ENCODE measurements at places on chromosomes 3 and 15.

- no peak for DNase-seq
Measured at GRCh38 chr3:110323349-110323748, 748.3 kb upstream of the NECTIN3 start.

GRCh38 chr3:48240000-48240963 is 622 bp upstream of the ZNF589 start:
- no peak for DNase-seq

DNA sequence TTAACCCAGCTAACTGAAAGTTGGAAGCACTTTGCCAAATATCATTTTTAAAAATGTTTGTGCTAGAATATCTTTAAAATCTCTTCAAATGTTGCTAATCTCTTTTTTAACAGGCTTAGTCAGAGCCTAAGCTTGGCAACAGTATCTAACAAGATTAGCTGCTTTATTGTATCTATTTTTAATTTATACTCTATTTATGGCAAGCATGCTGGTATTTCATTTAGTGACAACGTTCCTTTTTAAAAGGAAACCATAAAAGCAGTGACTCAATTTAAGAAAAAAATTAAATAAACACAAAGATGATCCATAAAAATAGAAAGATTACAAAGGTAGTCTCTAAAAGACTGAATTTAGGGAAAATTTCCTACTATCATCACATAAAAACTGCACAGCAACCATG is 40.5 kb downstream of the SLC12A6 start:
- peak; percentile 32 for DNase-seq

DNA sequence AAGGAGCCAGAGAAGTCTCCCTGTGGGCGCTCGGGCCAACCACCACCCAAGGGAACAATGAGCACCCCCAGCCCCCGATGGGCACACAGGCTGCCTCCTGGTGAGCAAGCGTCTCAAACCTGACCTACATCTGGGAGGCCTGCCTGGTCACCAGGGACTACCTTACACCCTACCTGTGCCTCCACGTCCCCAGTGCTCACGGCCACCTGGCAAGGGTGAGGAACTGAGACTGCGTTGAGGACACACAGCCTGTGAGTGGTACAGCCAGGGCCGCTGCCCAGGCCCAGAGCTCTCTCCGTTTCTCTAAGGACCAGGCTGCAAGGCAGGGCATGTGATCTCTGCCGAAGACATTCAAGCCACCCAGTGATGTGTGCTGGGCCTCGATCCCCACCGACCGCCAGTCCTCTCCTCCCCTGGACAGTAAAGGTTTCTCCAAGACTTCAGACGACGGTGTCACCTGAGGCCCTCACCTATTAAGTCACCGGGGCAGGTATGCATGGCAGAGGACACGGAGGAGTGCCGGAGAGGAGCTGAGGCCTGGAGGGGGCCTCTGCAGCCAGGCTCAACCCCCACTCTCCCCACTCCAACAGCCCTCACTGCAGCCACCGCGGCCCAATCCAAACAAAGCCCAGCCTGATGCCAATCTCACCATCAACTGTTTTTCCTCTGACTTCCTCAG is 2.8 kb downstream of the GOLGA8A start:
- no peak for DNase-seq

Measured in M059J (cell line).